ENCODE measurements at places on chromosomes 5 and 9. TPM values are rescaled to one million over a fixed set of nuclear protein-coding genes. Genes with fewer than 3 reads are reported as not detected.

Gene KCNIP1
- 6.7 TPM for polyA plus RNA-seq

Gene KCNV2
- 0.33 TPM for polyA plus RNA-seq

Gene AJM1
- 2.2 TPM for polyA plus RNA-seq

Gene CTXN3
- polyA plus RNA-seq, result 2.6 TPM

- DNase-seq, result no peak
These were observed 12.8 kb downstream of the LRRC8A start for GRCh38 chr9:128894764-128895163.

DNA sequence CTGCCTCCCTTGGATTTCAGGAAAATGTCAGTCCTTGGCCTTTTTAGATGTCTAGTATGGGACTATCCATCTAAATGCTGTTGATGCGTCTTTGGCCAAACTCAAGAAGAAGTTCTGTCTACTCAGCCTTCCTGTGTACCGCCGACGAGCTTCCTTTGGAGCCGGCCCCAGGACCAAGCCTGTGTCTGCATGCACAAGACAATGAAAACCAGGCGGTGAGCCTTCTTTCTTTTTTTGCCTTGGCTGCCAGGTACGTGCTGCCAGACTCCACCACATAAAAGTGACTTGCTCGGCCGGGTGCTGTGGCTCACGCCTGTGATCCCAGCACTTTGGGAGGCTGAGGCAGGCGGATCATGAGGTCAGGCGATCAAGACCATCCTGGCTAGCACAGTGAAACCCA, 6.0 kb upstream of the NEURL1B start:
- DNase-seq, result no peak

DNA sequence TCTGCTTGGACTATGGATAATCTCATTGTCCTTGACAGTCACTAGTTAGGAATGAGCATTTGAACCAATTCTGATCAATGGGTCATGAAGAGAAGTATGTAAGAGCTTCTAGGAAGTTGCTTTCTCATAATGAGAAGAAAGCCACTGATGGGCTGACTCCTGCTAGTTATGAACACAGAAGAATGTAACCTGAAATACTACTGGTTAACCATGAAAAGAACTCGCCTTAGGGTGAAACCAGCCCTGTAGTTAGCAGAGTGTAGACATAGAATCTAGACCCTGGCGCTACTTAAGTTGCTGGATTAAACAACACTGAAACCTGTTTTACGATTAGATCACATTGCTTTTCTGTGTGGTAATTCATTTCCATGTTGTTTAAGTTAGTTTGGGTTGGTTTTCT, 26.6 kb downstream of the SLF1 start:
- no peak for DNase-seq

DNA sequence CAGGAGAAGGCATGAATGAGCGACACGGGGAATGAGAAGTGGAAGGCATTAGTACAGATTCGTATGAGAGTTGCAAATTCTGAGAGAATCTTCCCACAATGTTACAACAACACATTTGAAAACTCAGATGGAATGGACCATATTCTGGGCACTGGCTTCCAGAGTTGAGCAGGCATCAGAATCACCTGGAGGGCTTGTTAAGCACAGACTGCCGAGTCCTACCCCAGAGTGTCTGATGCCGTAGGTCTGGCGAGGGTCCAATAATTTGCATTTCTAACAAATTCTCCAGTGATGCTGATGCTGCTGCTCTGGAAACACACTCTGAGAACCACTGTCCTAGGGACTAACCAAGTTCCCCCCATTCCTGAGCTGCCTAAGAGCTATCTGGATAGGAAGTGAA, 2.9 kb upstream of the TLX3 start:
- no peak for DNase-seq

GRCh38 chr5:9362600-9362999, 183.3 kb downstream of the SEMA5A start:
- no peak for DNase-seq

DNA sequence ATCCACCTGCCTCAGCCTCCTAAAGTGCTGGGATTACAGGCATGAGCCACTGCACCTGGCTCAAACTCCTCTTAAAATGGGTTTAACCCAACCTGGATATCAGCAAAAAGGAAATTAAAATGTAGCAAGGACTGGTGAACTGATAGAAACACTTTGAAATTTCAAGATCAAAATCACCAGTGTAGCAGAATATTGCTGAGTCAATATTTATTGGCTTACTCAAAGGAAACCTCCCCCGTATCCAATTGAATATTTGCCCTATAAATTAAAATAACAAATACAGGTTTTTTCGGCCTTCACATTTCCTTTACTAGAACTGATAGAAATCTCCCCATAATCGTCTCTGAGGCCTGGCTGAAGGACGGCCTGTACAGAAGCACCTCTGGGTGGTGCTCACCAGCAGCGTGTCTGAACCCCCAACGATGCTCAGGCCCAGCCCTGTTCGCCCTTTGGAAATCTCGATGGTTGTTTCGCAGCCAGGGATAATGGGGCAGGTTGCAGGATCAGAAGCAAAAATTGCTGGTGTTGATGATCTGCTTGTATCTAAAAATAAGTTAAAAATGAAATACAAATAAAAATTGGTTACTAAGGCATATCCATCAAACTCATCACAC, 156.6 kb downstream of the MPDZ start:
- no peak for DNase-seq

GRCh38 chr5:109328626-109329025, 81.1 kb downstream of the PJA2 start:
- DNase-seq, result peak; percentile 27

DNA sequence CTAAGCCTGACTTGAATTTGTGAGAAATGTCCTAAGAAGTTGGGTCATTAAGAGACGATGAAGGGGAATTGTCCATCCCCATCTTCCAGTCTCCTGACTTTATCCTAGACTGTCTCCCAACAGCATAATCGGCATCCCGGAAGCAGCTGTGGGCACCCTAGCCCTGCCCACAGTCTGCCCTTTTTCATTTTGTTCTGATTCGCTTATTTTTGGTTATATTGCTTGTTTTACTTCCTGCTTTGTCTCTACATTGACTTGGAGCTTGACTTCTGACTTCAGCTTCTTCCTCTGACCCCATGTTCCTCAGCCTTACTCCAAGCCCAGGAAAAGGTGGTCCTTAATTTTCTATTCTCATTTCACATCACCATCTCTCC, 41.8 kb downstream of the UGCG start:
- no peak for DNase-seq

DNA sequence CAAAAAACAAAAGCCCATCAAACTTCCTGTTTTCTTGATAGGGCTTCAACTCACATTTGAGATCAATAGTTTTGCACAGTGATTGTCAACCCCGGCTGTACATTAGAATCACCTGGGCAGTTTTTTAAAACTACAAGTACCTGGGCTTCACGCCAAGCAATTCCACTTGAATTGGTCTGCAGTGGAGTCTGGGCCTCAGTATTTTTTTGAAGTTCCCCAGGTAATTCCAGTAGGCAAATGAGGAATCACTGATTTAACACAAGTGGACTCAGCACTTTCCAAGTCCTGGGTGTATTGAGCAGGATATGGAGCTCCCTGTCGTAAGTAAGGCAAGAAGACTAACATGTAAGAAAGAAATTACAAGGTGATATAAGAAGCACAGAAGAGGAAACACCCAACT, 14.8 kb upstream of the SMIM15 start:
- DNase-seq, result no peak

- no peak for DNase-seq
These were observed 560.0 kb downstream of the BRINP1 start for GRCh38 chr9:118809160-118809625.

DNA sequence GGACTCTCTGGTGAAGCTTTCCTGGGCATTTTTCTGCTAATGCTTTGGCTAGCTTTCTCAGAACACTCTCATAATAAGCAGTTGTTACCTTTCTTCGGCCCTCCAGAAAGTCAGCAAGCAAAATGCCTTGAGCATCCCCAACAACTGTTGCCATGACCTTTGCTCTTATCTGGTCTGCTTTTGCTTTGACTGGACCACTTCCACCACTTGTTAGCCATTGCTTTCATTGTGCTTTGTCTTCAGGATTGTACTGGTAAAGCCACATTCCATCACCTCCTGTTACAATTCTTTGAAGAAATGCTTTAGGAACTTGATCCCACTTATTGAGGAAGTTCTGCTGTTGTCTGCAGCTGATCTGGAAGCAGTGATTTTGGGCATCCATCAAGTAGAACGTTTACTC, 35.7 kb downstream of the RAD50 start:
- no peak for DNase-seq

- peak; percentile 22 for DNase-seq
These were observed 42.3 kb upstream of the DMAC1 start for GRCh38 chr9:7841831-7842230.

GRCh38 chr5:38284384-38284783, 26.0 kb downstream of the EGFLAM start:
- no peak for DNase-seq

DNA sequence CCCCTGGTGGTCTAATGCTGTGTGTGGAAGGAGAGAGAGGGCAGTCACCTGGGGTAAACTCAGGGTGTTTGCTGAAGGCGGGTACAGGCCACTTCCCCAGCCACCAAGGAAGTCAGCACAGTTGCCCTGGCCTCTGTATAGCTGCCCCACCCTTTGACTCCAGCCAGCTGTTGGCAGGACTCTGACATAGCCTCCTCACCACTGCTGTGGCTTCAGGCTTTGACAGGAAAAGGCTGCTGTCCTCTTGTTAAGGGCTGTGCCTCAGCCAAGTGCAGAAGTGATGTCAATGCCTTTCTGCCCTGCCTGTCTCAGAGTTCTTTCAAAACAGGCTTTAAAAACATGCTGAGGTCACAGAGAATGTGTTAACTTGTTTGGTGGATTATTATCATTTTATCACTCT, 487.2 kb upstream of the KLF4 start:
- DNase-seq, result peak; percentile 70

GRCh38 chr5:80036615-80037014, 1.5 kb downstream of the THBS4 start:
- DNase-seq, result peak; percentile 50

DNA sequence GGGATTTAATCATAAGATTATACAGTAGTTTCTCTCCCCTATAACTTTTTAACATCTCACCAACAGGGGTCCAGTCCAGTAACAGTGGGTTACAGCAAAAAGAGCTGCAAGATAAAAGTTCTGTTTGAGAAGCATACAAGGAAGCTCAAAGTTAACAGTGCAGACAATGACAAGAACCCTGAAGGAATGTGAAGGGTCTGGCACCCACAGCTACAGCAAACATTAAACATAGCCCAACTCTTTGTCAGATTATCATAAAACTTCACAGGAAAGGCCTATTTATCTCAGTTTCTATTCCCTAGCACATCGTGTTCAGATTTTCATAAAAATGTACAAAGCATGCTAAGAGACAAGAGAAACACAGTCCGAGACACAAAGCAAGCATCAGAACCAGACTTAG, 309.4 kb downstream of the DIRAS2 start:
- no peak for DNase-seq

- no peak for DNase-seq
These were observed 128.4 kb upstream of the IER5L start for GRCh38 chr9:129306318-129306973.

DNA sequence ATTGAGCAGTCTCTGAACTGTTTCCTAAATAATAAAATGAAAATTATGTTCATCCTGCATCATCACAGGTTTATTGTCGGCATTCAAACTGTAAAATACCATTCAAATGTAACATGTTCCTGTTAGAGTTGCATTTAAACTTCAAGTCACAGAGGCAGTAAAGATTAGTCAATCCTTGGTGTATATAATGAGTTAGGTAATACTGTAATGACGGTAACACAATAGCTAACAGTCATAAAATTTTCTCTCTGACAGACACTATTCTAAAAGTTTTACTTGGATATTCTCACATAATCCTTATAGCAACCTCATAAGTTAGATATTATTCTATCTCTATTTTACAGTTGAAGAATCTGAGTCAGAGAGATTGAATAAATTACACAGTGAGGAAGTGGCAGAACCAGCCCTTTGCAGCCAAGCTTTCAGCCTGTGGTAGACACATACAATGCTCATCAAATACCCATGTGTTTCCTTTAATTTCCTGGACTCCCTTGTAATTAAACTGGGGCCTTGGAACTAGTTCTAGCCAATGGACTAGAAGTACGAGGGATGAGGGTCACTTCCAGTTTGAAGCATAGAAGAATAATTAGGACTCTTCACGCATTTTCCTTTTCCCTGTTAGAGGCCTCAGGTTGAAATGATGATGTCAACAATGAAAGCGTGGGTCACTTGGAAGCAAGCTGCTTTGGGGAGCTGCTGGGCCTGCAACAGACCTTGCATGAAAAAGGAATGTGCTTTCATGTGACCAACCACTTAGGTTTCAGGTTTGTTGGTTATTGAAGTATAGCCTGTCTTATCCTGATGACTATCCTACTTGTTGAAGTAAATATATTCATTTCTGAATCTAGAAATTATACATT, 12.3 kb upstream of the CAST start:
- no peak for DNase-seq

GRCh38 chr5:40754381-40755092, 1.2 kb downstream of the TTC33 start:
- DNase-seq, result peak; percentile 58

Measured in muscle of leg (tissue), 16 donors.